ENCODE measurements at places on chromosomes 5 and 9.

DNA sequence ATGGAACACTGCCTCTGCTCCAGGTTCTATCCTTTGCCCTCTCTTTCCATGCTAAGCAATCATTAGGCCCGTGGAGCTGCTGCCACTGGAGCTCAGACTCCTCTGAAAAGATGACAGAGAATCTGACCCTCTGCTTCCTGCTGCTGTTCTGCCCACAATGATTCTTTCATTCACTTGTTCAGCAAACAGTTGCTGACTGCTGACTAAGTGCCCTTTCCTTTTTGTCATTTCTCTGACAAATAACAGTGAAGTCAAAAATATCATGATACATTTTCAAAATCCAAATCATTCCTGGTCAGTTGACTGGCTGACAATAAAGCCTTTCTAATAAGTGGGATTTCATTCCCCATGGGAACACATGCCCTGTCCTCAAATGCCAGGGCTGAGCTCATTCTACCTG is 110.1 kb downstream of the SIL1 start:
- DNase-seq = no peak

GRCh38 chr9:87792831-87793288 is 66.9 kb downstream of the CTSL start:
- DNase-seq = peak; percentile 95

DNA sequence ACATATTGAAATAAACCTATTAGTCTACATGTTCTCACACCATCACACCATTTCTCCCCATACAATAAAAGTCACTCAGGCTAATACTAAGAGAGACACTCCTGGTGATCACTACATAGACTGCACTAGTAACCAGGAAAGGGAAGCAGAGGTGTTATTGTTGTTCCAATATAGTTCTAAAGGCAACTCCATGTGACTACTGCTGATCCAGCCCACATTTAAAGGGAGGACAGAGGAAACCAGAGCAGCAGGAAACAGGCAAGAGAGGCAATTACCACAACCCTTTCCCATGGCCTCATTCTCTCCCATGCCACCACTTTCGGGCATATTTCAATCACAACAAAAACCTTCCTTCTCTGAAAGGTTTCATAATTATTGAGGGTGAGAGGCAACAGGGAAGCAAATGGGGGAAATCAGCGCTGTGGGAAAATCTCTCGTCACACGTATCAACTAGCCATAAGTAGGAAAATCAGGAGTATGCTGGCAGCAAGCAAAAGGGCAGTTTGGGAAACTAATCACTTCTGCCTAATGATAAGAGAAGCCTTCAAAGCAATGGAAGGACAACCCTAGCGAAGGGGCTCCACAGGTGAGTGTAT is 1.8 kb downstream of the UBAP2 start:
- no peak for DNase-seq

DNA sequence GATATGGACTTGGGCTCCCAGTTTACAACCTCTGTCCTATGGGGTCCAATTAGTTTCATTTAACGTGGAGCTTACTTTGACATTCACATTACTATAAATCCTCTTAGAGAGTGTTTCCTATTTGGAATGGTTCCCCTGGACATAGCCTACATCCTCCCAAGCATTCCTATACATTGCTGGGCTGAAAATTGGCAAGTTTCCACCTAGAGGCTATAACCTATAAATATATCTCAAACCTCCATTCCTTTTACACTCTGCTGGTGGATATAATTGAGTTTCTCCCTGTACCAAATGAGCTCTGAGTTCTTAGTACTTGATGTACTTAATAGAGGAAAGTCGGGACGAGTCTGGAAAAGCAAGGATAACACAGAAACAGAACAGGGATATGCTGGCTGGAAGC is 172.8 kb downstream of the ASTN2 start:
- no peak for DNase-seq

- no peak for DNase-seq
Observed at GRCh38 chr5:45694255-45694814, 1.8 kb downstream of the HCN1 start.

DNA sequence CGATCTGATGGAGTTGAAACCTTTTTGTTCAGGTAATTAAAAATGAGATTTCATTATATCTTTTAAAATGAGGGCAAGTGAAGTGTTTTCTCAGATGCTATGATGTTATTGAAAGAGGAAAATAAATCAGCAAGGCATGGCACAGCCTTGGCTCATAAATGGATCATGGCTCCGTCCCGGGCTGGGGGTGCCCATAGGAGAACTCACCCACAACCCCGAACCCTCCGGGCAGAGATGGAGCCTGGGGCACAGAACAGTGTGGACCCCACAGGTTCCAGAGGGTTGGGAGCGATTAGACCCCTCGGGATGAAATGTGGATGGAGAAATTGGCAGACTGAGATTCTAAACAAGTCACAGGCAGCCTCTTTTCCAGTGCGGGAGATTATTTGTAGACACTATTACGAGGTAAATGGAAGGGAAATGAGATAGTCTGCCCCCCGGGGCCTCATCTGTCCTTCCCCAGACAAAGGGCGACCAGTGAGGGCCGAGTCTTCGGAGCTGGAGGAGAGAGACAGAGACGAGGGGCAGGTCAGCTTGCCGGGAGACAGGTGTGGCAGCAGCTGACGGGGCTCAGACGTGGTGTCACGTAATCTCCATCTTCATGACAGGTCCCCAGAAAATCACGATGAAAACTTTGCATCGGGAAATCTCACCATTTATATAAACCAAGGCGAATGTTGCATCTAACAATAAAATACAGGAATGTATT is 33.7 kb downstream of the NDUFS6 start:
- peak; percentile 73 for DNase-seq

DNA sequence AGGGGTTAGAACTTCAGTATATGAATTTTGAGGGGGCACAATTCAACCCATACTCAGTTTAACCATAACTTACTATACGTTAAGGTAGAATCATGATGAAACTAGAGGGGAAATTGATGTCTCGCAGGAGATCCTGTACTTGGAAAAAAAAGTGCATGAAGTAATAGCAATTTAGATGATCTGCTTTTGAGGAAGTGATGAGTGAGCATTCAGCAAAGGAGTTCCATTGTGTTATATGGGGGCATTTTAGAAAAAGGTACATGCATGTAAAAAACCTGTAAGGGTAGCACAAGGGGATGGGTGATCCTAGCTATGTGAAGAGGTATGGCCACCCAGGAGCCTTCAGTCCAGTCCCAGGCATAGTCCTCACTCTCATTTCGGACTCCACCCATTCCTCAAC is 14.8 kb upstream of the TMC1 start:
- no peak for DNase-seq

GRCh38 chr5:151257731-151258181 is 4.8 kb downstream of the GM2A start:
- peak; percentile 80 for DNase-seq

DNA sequence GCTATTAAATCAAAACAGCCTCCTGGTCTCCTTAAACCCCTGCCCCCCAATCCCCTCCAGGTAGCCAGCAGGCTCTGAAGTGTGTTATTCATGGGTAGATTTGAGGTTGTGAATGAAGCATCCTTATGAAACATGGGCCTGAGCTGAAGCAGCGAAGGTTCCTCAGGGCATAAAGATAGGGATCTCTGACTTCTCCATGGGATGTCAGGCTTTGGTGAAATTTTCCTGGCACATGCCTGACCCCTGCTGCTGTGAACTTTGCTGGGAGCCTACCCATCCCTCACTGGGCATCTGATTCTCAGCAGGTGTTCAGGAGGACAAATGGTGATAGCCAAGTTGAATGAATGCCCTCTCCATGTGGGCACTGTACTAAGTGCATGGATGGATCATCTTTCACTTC is 250.3 kb downstream of the ASTN2 start:
- no peak for DNase-seq

- peak; percentile 82 for DNase-seq
Observed at GRCh38 chr5:38556088-38556598, 303 bp downstream of the LIFR start.

DNA sequence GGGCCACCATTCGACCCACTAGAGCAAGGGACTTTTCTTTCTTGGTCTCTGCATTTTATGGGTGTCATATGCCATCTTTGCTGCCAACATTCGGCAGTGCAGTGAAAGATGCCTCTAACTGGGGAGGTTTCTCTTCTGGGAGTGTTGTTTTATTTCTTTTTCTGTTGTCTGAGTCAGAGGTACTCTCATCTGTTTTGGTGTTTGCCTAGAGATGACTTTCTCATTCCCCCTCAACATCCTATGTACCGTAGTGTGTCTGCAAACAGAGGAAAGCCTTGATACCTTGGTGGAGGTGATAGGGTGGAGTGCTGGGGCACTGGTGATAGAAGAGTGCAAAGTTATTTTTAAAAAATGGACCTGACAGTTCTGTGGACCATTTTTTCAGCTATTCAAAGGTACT is 182.1 kb downstream of the ARHGAP26 start:
- DNase-seq = no peak

DNA sequence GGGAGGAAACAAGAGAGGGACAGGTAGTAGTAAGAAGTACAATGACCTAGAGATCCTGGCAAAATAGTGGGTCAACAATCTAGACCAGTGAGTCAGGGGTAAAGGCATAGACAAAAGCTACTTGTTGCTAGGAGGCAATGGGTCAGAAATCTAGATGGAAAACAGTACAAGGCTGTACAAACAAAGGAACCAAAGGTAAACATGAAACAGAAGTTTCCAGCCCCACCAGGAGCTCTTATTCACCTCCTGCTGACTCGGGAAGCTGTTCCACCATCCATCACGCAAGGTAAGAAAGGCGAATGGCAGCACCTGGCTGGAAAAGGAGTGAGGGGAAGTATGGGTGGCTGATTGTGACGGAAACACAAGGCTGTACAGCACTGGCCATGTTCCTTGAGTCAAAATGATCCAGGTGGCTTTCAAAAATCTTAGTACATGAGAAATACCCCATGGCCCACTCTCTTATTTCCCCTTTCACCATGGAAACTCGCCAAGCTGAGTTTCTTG is 70.5 kb upstream of the RAI14 start:
- DNase-seq = no peak

GRCh38 chr9:69718218-69718617 is 41.6 kb downstream of the PTAR1 start:
- DNase-seq = no peak

- DNase-seq = no peak
Observed at GRCh38 chr9:92120138-92120537, 4.9 kb upstream of the SPTLC1 start.

GRCh38 chr9:137612741-137613142 is 6.1 kb upstream of the EHMT1 start:
- DNase-seq = no peak

- no peak for DNase-seq
Observed at GRCh38 chr9:27457445-27457844, 66.6 kb upstream of the IFNK start.

DNA sequence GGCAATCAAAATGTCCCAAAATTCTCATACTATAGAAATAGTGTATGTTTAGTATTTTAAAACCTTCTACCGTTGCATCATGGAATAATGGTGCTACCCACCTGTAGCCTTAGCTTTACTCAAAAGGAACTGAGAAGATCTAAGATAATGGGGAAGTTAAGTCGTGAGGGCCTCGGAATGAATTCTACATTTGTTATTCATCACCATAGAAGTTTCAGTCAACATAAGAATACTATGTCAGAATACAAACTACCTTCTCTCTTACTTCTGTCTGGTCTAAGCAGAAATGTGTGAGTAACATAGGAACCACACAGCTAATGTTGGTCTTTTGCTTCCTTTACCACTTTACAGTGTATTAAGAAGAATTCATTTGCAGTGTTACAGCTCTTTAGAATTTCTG is 43.2 kb downstream of the RFK start:
- no peak for DNase-seq

DNA sequence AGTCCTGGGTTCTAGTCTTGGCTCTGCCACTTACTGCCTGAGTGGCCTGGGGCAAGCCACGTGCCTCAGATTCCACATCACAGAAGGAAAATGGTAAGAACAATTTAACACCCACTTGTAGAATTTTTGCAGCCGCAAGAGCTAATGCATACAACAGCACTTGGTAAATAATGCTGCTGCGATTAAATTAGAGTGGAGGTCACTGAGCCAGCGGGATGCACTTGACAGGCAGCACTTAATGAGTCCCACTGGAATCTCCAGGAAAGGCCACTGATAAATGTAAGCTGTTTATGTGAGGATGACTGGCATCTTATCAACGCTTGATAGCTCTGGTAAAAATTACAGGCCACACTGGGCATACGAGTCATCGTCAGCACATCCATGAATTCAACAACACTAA is 59.4 kb upstream of the UBTD2 start:
- peak; percentile 17 for DNase-seq

DNA sequence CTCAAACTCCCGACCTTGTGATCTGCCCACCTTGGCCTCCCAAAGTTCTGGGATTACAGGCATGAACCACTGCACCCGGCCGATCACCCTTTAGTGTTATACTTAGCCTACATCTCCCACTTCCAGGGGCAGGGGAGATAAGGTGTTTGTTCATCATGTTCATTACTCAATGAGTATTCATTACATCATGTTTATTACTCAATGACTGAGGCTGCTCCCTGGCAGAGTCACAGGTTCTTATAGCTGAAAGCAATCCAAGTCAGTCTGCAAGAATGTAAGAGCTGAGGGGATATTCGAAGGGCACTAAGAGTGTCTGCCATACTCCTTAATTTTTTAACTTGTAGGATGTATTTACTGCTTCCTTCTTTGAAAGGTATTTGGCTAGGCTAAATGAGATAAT is 214.2 kb downstream of the SPATA31D1 start:
- no peak for DNase-seq

- DNase-seq = no peak
Observed at GRCh38 chr5:134594336-134594735, 38.3 kb downstream of the SAR1B start.

DNA sequence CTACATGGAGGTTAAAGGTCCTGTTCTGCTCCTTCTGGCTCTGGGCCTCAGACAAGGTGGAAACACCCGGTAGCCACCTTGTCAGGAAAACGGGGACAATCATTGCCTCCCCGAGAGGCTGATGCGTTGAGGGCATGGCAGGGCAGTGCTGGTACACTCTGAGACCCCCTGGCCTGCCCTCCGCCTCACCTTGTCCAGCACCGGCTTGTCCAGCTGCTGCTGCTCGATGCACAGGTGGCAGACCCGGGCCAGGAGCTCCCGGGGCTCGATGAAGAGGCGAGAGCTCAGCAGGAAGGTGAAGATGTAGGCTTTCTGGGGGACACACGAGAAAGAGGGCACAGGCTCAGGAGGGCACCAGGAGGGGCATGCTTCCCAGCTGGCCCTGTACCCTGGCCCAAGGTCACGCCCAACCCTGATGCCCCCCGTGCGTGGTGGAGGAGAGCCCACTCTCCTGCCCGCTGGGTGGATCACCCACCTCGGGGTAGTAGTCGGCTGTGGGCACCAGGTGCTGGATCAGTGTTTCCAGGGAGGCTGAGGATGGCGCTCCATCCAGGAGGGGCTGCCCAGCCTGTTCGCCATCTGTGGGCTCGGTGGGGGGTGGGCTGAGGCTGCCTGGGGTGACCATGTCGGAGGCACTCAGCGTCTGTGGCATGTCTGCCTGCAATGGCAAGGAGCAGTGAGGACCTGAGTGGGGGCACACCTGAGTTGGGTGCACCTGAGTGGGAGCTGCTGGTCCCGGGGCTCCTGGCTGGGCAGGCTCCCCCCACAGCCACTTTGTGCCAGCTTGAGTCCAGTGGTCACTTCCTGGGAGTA is 66.0 kb upstream of the RNF130 start:
- DNase-seq = peak; percentile 76

All from posterior vena cava (tissue), 2 donors.